T-cell (primary cell): ENCODE measurements at places on chromosomes 12 and 14. TPM values are rescaled to one million over a fixed set of nuclear protein-coding genes. Genes with fewer than 3 reads are reported as not detected.

- DNase-seq, result no peak
Observed at GRCh38 chr12:39332661-39333175, 110.2 kb downstream of the KIF21A start.

DNA sequence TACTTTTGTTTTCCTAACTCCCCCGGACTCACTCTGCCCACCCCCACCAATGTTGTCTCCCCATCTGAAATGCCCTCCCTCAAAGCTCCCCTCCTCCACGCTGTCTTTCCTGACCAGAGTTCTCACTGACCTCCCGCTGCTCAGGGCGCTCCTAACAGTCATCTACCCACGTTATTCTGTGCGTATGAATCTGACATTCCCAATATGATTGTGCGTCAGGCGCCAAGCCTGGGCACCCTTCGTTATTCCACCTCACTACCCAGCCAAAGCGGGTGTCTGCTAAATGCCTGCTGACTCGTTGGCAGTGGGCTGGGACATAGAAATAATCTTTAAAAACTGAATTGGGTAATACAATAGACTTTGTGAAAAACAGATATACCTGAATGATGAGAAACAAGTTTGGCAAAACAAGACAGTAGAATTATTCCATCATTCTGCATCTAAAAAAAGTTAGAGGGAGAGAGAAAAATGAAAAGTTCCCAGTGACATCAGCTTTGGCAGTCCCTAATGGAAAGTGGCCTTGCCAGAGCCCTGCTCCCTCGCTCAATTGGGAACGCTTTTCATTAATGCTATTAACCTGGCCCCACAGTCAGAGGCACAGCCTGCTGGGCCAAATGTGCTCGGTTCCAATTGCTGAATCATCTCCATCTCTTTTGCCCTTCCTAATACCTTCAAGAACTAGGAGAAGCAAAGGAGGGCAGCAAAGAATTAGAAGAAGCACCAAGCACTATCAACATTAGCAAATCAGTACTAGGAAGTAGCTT lies 74.0 kb upstream of the PLXNC1 start:
- no peak for DNase-seq

- no peak for DNase-seq
Observed at GRCh38 chr12:123853396-123854070, 91.4 kb downstream of the DNAH10 start.

Gene SMOC1
- not detected for total RNA-seq
